K562 (cell line): ENCODE measurements at places on chromosomes 7 and 10. TPM values are rescaled to one million over a fixed set of nuclear protein-coding genes. Genes with fewer than 3 reads are reported as not detected.

GRCh38 chr10:47035819-47036337 lies 124.7 kb downstream of the PTPN20 start:
- DNase-seq: no peak

DNA sequence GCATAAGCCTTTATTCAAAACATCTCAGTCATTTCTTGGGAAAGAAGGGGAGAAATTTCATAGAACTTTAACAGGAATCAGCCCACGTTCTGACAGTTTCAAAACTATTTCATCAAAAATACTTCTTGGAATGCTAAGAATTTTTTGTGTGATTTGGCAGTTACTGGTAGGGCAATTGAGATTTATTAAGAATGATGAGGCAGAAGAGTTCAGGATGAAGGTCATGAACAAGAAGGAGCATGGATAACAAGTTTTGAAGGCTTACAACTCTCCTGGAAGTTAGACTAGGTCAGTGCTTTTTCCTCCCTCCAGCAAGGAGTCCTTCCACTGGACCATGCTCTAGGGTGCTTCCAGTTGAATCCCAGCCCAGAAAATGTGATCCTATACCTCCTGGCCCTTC lies 569.9 kb downstream of the ANKRD7 start:
- DNase-seq: no peak

DNA sequence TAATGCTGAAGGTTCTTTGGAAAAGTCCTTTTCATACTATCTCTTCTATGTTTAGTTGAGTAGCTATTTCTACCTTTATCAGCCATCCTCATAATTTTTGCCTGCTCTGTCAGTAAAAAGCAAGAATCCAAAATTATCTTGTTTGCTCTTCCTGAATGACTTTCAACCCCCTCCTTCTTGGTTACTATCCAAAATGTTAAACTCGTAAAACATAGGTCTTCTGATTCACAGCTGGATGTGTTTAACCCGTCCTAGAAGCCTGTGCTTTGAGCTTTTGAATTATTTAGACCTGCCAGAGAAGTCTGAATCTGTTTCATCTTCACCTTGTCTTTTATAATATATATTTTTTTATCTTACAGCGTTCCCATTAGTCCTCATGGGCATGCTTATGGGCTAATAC lies 136.4 kb upstream of the MDFIC start:
- no peak for DNase-seq

DNA sequence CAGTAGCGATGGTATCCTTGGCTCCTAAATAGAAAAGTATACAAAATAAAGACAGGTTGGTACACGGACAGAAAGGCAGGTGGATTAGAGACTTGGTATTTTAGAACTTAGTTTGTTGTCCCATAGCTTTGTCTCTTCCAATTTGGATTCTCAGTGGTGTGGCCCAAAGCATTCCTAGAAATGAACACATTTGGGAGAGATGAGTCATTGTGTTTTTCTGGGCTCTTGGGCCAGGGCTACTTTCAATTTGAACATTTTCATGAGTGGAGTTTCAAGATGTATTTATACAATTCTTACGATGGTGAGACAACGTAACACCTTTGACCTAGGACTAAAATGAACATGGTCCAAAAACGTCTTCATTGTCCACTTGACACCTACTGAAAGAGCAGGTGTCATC lies 225.1 kb upstream of the YAE1 start:
- DNase-seq: no peak

- DNase-seq: no peak
Measured at GRCh38 chr7:65404020-65404419, 30.4 kb downstream of the ZNF92 start.

- peak; percentile 44 for DNase-seq
Measured at GRCh38 chr7:92135052-92135889, 994 bp upstream of the CYP51A1 start.

- DNase-seq: no peak
Measured at GRCh38 chr7:9148687-9149086, 715.3 kb downstream of the NXPH1 start.

DNA sequence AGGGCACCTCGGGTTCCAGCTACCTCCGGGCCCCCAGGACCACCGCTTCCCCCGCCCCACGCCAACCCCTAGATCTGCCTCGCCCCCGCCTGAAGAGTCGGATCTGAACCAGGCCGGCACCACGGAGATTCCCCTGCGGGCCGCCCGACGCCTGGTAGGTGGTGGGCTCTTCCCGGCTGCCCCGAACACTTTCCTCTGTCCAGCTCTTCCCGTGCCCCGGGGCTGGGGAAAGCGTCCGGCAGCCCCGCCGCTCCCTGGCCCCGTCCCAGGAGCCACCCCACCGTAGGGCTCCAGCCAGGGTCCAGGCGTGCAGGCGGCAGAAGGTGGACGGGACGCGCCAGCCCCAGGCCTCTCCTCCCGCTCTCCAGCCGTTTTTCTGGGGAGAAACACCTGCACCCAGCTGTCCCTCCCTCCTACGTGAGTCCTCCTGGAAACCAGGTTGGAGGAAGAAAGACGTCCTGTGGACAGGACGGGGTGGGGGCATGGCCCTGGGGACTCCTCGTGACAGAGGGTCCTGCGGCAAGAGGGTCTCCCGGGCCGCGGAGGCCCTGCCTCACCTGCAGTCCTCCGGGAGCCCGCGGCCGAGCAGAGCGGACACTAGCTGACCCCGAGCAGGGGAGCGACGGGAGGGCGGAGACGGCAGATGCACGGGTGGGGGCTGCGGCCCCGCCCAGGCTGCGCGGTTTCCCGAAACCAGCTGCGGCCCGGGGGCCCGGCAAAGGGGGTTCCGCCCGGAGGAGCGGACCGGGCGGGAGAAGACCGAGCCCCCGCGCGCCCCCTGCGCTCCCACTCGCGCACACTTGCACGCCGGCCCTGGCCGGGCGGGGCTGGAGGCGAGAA lies at the start of gene TMEM176B:
Gene TMEM176B, minus strand, starts transcription at position 624 of the 840 bp plus-strand sequence. CDS start 3,795 bp downstream, outside the sequence.
- no peak for DNase-seq

LIPN gene
- not detected in 2 replicates for total RNA-seq

CDK14 gene
- total RNA-seq: 0.18 and 0.44 TPM in 2 replicates
